ENCODE measurements at places on chromosomes 11 and 22. TPM values are rescaled to one million over a fixed set of nuclear protein-coding genes. Genes with fewer than 3 reads are reported as not detected.

GRCh38 chr11:75233754-75234172 is 6.8 kb upstream of the TPBGL start:
- no peaks in the 10 kb centered on the region for H3K4me1 ChIP-seq
- DNase-seq: no peak
- no peak overlapping the region for H3K4me3 ChIP-seq
- no peaks in the 10 kb centered on the region for H3K36me3 ChIP-seq
- H3K27ac ChIP-seq: no peak overlapping the region

- H3K36me3 ChIP-seq: no peaks in the 10 kb centered on the region
- H3K4me1 ChIP-seq: no peaks in the 10 kb centered on the region
- H3K4me3 ChIP-seq: no peak overlapping the region
These were observed 750.0 kb upstream of the LUZP2 start for GRCh38 chr11:23746896-23747295.

DNA sequence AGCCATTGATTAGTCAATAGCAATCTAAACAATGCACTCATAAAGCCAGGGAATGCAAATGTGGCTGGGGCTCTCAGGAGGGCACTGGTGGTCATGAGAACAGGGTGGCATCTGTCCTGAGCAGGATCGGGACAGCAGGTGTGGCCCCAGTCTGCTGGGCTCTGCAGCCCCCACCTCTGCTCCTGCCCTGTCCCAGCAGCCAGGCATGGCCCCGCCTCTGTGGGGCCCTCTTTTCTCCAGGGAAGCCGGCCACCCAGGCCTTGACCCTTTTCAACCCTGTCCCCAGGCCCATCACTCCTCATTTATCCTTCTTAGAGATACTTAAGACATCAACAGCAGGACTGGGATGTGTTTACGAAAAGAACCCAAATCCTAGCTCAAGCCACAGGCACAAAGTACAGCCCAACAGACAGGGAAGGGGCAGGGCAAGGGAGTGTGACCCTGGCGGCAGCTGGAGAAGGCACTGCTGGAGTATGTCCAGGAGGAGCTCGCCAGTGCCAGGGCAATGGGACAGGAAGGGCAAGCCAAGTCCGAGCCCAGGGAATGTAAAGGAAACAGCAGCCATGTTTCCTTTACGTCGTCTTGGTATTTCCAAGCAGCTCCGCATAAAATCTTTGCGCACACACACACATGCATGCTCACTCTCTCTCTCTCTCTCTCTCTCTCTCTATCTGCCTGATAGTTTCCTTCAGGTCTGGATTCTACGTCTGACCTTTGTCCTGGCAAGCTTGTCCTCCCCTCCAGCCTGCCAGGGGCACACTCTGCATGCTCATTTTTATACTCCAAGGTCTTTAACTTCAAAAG is 59.9 kb downstream of the DGCR2 start:
- H3K4me3 ChIP-seq: no peak overlapping the region
- no peak overlapping the region for H3K27ac ChIP-seq
- H3K36me3 ChIP-seq: peaks cover 45% of the 10 kb centered on the region
- no peaks in the 10 kb centered on the region for H3K27me3 ChIP-seq

- H3K27ac ChIP-seq: no peak overlapping the region
- no peaks in the 10 kb centered on the region for H3K4me1 ChIP-seq
- DNase-seq: no peak
- no peaks in the 10 kb centered on the region for H3K27me3 ChIP-seq
- peaks cover 48% of the 10 kb centered on the region for H3K36me3 ChIP-seq
These were observed 11.0 kb upstream of the SCARF2 start for GRCh38 chr22:20448630-20449029.

GRCh38 chr11:115893461-115894099 is 389.4 kb upstream of the CADM1 start:
- no peak for DNase-seq
- no peak overlapping the region for H3K27ac ChIP-seq
- no peaks in the 10 kb centered on the region for H3K36me3 ChIP-seq
- no peaks in the 10 kb centered on the region for H3K27me3 ChIP-seq

- peaks cover 8% of the 10 kb centered on the region for H3K27me3 ChIP-seq
- DNase-seq: peak; percentile 58
- H3K27ac ChIP-seq: no peak overlapping the region
- H3K4me3 ChIP-seq: no peak overlapping the region
- H3K36me3 ChIP-seq: no peaks in the 10 kb centered on the region
These were observed 6.4 kb downstream of the MUC5AC start for GRCh38 chr11:1163911-1164735.

GRCh38 chr11:36002796-36003195 is 58.9 kb downstream of the LDLRAD3 start:
- H3K36me3 ChIP-seq: no peaks in the 10 kb centered on the region
- no peaks in the 10 kb centered on the region for H3K27me3 ChIP-seq
- no peaks in the 10 kb centered on the region for H3K4me1 ChIP-seq

- H3K27ac ChIP-seq: no peak overlapping the region
- no peak overlapping the region for H3K4me3 ChIP-seq
- H3K27me3 ChIP-seq: no peaks in the 10 kb centered on the region
- no peak for DNase-seq
- no peaks in the 10 kb centered on the region for H3K36me3 ChIP-seq
These were observed 18.1 kb downstream of the PPP6R2 start for GRCh38 chr22:50361222-50361621.

DNA sequence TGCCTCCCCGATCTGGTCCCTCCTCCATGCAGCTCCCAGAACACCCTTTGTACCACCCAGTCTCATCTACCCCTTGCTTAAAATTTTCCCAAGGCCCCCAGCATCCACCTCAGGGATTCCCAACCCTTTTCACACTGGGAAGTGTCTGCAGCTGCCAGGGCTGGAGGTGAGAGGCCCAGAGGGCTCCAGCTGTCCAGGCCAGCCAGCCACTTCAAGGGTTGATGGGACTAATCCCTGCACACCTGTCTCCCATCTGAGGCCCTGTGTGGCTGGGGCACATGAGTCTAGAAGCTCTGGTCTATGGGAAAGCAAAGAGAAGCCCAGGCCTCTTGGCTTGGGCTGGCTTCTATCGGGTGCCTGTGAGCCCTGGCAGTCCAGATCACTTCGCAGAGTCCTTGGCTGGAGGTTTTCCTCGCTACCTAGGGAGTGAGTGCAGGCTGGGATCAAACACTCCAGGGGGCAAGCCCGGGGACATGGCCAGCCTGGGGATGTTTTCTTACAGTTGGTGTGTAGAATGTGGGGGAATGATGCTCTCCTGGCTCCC is 41.1 kb upstream of the TPBGL start:
- no peaks in the 10 kb centered on the region for H3K4me1 ChIP-seq
- H3K27me3 ChIP-seq: no peaks in the 10 kb centered on the region
- no peak overlapping the region for H3K27ac ChIP-seq
- DNase-seq: peak; percentile 50
- no peaks in the 10 kb centered on the region for H3K36me3 ChIP-seq

DNA sequence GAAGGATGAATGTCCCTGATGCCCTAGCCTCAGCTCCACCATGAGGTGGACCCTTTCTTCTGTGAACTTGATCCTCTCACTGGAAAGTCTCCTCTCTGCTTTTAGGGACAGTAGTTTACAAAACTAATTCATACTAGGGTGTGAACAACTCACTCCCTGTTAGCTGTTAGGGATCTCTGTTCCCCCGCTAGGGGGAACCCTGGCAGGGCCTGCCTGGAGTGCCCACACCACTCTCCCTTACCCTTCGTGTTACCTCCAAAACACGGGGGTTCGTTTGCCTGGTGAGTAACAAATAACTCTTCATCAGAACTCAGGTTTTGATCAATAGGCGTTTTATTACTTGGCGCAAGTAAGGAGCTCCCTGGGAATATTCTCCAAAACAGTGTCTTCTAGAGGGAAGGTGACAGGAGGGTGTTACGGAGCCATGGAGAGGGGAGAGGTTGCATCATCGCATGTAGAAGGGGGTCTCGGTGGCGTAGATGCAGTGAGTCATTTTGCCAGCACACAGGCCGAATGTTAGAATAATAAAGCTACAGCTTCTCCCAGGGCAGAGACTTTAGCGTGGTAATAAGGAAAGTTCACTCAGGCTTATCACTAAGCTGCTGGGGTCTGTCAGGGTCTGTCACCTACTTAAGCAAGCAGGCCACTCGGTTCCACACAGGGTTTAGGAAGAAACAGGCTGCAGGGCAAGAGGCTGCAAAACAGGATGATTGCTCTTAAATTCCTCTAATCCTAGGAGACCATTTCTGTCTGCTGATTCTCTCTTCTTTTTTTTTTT is 45.8 kb downstream of the C11orf96 start:
- no peak overlapping the region for H3K4me3 ChIP-seq
- H3K36me3 ChIP-seq: no peaks in the 10 kb centered on the region
- no peaks in the 10 kb centered on the region for H3K27me3 ChIP-seq

DNA sequence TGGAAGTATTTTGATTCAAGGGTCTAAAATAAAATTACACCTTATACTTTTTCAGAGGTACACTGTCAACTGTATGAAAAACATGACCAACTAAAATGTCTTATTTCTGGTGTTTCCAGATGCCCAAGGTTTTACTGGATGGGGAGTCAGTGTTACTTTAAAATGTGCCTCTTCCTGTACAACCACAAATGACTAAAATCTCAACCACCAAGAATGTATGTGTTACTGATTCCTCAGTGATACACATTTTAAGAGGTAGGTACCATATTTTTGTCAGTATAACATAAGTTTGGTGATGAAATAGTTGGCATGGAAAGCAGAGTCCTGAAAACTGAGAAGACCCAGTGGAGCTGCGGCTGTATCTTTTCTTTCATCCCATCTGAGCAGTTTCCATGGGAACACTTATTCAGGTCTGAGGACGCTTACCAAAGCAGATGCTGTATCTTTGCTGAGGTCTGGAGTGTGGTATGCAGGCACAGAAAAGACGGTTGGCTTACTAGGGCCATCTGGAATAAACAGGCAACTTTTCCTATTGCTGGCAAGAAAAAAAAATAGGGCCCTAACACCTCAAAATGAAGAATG is 21.2 kb upstream of the TP53AIP1 start:
- H3K27me3 ChIP-seq: no peaks in the 10 kb centered on the region
- H3K36me3 ChIP-seq: peaks cover 6% of the 10 kb centered on the region
- H3K4me3 ChIP-seq: no peak overlapping the region
- DNase-seq: no peak
- H3K4me1 ChIP-seq: no peaks in the 10 kb centered on the region

- DNase-seq: no peak
- no peak overlapping the region for H3K27ac ChIP-seq
- no peaks in the 10 kb centered on the region for H3K27me3 ChIP-seq
These were observed 192.5 kb upstream of the MTMR2 start for GRCh38 chr11:96116376-96116775.

DNA sequence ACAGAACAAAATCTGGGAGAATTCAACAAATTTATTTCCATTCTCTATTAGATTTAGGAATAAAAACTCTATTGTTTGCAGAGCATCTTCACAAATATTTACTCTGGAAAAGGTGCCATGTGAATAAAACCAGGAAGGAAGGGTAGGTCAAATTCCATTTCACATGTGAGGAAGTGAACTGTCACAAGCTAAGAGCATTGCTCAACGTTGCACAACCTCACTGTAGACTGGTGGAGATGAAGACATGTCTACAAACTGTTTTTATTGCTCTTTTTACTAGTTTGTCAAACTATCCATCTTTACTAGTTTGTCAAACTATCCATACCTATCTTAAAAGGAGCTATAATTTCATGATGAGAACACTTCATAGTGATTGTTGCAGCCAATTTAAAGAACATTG is 236.4 kb downstream of the CNTN5 start:
- H3K36me3 ChIP-seq: no peaks in the 10 kb centered on the region
- H3K27me3 ChIP-seq: no peaks in the 10 kb centered on the region
- DNase-seq: no peak
- no peak overlapping the region for H3K27ac ChIP-seq
- H3K4me1 ChIP-seq: no peaks in the 10 kb centered on the region
- no peak overlapping the region for H3K4me3 ChIP-seq

GRCh38 chr22:37176464-37177061 is 11.5 kb downstream of the C1QTNF6 start:
- no peaks in the 10 kb centered on the region for H3K27me3 ChIP-seq
- peaks cover 27% of the 10 kb centered on the region for H3K4me1 ChIP-seq
- no peaks in the 10 kb centered on the region for H3K36me3 ChIP-seq
- DNase-seq: peak; percentile 88

- H3K4me3 ChIP-seq: no peak overlapping the region
- H3K27me3 ChIP-seq: no peaks in the 10 kb centered on the region
- H3K27ac ChIP-seq: no peak overlapping the region
- H3K36me3 ChIP-seq: no peaks in the 10 kb centered on the region
These were observed 11.4 kb upstream of the PGM2L1 start for GRCh38 chr11:74409633-74410032.

GRCh38 chr11:2890466-2891294 is 5.1 kb upstream of the CDKN1C start:
- H3K4me3 ChIP-seq: no peak overlapping the region
- H3K4me1 ChIP-seq: peaks cover 45% of the 10 kb centered on the region
- DNase-seq: peak; percentile 91
- H3K27ac ChIP-seq: peak overlapping the region; percentile 15

DNA sequence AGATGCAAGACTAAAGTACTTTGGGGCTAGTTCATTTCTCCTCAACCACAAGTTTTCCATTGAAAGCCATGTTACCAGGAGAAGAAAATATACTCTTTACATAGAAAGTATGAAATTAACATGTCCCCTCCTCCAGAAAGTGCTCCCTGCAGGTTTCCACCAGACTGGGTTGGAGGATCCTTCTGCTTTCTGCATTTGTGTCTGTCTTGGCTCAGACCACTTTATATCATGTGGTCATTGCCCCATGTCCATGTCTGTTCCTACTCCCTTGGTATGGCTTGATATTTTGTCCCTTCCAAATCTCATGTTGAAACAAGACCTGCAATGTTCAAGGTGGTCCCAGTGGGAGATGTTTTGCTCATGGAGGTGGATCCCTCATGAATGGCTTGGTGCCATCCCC is 28.4 kb upstream of the ACER3 start:
- H3K4me1 ChIP-seq: peaks cover 19% of the 10 kb centered on the region
- H3K36me3 ChIP-seq: no peaks in the 10 kb centered on the region
- DNase-seq: no peak
- H3K27ac ChIP-seq: no peak overlapping the region
- no peaks in the 10 kb centered on the region for H3K27me3 ChIP-seq
- H3K4me3 ChIP-seq: no peak overlapping the region

GRCh38 chr22:35549328-35549727 is 8.7 kb downstream of the RASD2 start:
- H3K36me3 ChIP-seq: no peaks in the 10 kb centered on the region
- H3K27ac ChIP-seq: peak overlapping the region; percentile 55
- no peak overlapping the region for H3K4me3 ChIP-seq
- no peak for DNase-seq

GRCh38 chr11:107999759-108000455 is 8.8 kb upstream of the CUL5 start:
- H3K36me3 ChIP-seq: no peaks in the 10 kb centered on the region
- no peak for DNase-seq
- no peak overlapping the region for H3K27ac ChIP-seq
- H3K4me1 ChIP-seq: no peaks in the 10 kb centered on the region
- H3K27me3 ChIP-seq: no peaks in the 10 kb centered on the region
- no peak overlapping the region for H3K4me3 ChIP-seq

The LRRC74B gene
- not detected for total RNA-seq

The MUC5B gene
- total RNA-seq: not detected

The TMPRSS4 gene
- not detected for total RNA-seq

The NEFH gene
- total RNA-seq: 1.9 TPM

The XRCC6 gene
- total RNA-seq: 190 TPM

The TTLL1 gene
- total RNA-seq: 5.7 TPM

The ST14 gene
- 2.5 TPM for total RNA-seq

The LUZP2 gene
- total RNA-seq: 0.83 TPM

The OR5P2 gene
- total RNA-seq: not detected

The PDGFB gene
- total RNA-seq: 3.1 TPM

The E2F8 gene
- total RNA-seq: 0.83 TPM

The IL10RA gene
- total RNA-seq: 15.8 TPM
